ENCODE measurements at places on chromosomes 2 and 18.

DNA sequence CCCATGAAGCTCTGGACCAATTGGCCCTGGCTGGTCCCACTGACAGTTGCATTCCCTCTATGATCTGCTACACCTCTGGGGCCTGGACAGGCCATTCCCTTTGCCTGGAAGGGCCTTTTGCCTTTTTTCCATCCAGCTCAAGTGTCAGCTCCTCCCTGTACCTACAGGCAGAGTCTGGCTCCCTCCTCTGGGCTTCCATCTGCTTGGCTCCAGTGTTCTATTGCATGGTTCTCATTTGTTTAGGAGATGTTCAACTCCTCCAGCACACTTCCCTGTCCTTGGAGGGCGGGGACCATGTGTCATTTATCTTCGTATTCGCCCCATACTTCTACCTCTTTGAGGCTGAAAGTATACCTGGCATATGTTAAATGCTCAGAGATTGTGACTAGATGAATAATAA is 61.1 kb downstream of the PRKCE start:
- no peak for DNase-seq

- no peak for DNase-seq
These were observed 148.1 kb downstream of the TMEM163 start for GRCh38 chr2:134570676-134571075.

- DNase-seq: no peak
These were observed 210.9 kb upstream of the SMAD7 start for GRCh38 chr18:49161627-49162026.

- DNase-seq: no peak
These were observed 1025.8 kb upstream of the CNTNAP5 start for GRCh38 chr2:122999258-122999657.

DNA sequence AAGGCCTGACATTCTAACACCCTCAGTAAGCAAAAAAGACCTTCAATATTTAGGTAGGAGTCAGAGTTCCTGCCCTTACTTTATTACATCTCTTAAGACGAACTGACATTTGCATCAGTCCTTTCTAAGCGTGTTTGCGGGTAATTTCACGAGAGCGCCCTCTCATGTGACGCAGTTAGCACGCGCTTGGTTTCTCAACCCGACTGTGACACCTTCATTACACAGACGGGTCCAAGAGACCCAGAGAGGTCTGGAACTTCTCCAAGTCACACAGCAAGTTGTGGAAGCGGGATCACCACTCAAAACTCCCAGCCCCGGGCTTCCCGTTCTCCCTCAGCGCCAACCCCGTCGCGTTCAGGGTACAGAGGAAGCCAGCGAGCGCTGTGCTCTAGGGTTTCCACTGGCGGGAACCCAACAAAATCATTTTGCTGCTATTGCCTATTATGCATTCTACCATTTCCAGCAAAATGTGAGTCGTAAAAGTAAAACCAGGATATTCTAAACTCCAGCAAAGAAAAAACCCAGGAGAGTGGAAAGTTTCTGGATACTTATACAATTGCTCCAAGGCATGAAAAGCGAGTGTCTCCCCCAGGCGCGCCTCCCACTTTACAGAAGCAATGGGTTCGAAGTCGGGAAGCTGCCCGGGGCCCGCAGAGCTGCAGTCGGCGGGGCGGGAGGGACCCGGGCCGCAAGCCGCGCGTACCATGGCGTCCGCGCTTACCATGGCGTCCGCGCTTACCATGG is 601 bp downstream of the ENOSF1 start:
- peak; percentile 65 for DNase-seq

DNA sequence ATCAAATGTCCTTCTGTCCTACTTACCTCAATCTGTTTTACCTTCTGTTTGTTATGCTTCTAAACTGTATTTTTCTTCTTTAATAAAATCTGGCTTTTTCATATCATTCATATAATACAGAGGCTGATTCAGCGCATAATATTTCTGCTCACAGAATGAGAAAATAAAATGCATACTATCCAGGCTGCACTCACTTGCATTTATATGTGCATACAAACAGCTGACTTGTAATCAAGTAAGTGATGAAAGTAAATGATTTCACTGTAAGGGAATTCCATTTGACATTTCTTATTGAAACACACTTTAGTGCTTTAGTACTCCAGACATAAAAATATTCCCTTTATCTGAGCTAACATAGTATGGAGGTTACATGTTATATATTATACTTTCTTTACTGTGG is 75.3 kb upstream of the PROKR1 start:
- DNase-seq: no peak

GRCh38 chr2:99421469-99421868 is 68.3 kb downstream of the REV1 start:
- no peak for DNase-seq

GRCh38 chr2:68901199-68901514 is 30.0 kb upstream of the BMP10 start:
- DNase-seq: no peak
